PC-3 (cell line): ENCODE measurements at places on chromosomes 16 and 17. TPM values are rescaled to one million over a fixed set of nuclear protein-coding genes. Genes with fewer than 3 reads are reported as not detected.
A peak's percentile ranks its signal among the peaks of the same experiment; 100 is the strongest.

DNA sequence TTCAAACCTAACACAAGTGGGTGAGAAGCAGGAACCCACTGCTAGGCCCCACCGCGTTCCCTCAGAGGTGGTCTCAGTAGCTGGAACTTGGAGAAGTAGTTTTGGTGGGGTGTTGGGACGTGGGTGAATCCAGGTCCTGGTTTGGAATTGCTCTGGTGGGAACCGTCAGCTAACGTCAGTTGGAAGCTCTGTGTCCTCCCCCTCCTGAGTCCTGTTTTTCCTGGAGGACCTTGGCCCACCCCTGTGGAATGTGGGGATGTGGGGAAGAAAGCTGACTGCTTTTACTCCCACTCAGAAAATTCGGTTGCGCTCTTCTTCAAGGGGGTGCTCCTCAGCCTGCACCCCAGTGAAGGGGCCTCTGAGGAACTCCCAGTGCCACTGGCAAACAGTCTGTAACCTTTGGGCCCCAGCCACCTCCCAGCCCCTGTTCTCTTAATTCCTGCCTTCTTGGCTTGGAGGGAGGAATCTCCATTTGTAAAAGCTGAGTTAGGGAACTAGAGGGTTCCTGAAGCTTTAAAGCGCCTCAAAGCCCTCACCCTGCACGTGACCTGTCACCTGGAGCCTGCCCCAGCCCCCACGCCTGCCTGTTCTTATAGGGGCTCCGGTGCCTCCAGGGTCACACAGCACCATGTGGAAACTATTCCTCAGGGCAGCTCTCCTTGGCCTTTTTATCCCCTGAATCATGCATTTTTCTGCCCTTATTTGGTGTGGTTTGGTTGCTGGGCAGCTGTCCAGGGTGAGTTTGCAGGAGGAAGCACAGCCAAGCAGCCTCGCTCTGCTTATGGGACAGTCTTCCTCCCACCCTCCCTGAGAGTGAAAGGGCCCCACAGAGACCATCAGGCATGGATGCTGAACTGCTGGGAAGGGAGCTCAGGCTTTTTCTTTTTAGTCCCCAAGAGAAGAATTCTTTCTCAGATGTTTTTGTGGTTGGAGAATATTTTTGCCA, 16.2 kb upstream of the NAGLU start:
- H3K27ac ChIP-seq: peak overlapping the region; percentile 74
- no peak overlapping the region for H3K4me3 ChIP-seq
- H3K4me1 ChIP-seq: peaks cover 30% of the 10 kb centered on the region
- no peaks in the 10 kb centered on the region for H3K27me3 ChIP-seq
- H3K36me3 ChIP-seq: no peaks in the 10 kb centered on the region; the same call in 1 of the 2 replicates
- peak; percentile 91 for DNase-seq

DNA sequence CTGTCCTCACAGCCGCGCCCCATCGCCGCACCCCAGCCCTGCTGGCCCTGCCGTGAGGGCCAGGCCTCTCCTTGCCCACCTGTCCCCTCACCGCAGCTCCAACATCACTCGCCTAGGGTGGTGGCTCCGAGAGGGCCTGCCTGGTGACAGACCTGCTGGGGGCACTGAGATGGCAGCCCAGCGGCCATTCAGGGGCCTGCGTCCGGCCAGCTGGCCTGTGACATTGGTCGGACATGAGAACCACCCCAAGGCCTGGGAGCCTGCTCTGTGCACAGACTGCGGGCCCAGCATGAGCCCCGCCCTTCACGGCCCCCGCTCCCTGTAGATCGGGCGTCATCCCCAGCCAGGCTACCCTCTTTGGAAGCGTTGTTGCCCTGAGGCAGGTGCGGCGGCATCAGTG, 11.8 kb downstream of the NME3 start:
- H3K36me3 ChIP-seq: no peaks in the 10 kb centered on the region
- H3K27ac ChIP-seq: no peak overlapping the region
- H3K27me3 ChIP-seq: no peaks in the 10 kb centered on the region
- no peaks in the 10 kb centered on the region for H3K4me1 ChIP-seq

GRCh38 chr17:64146418-64147109, 16.6 kb upstream of the ERN1 start:
- H3K4me3 ChIP-seq: peak overlapping the region; percentile 81
- peaks cover 10% of the 10 kb centered on the region for H3K36me3 ChIP-seq
- peak; percentile 45 for DNase-seq
- H3K27ac ChIP-seq: peak overlapping the region; percentile 79

The VMO1 gene
- 1.2 and 3.1 TPM in 2 replicates for total RNA-seq

The ABCC11 gene
- 0.26 TPM in 1 of 2 replicates, not detected in the other for total RNA-seq

The TK2 gene
- total RNA-seq: 8.3 and 14.1 TPM in 2 replicates

The PLK1 gene
- 58.6 and 67.8 TPM in 2 replicates for total RNA-seq

The CAPNS2 gene
- total RNA-seq: 0.26 TPM in 1 of 2 replicates, not detected in the other

DNA sequence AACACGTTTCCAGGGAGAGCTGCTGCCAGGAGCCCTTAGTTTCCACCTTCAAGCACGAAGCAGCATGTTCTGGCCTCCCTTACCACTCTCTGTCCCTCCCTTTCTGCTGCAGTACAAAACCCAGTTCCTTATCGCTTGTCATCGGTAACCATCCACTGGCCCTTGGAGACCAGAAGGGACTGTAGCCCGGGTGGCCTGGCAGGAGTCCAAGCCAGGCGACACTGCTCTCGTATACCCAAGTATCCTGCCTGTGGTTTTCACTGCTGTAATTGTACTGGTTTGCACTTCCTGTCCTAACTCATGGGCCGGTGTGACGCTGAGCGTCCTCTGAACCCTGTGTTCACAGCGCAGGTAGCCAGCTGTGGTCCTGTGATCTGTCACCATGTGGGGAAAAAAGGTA, 81.1 kb downstream of the MAF start:
- no peaks in the 10 kb centered on the region for H3K4me1 ChIP-seq
- no peak for DNase-seq
- H3K27ac ChIP-seq: no peak overlapping the region
- no peak overlapping the region for H3K4me3 ChIP-seq
- no peaks in the 10 kb centered on the region for H3K36me3 ChIP-seq
- H3K27me3 ChIP-seq: no peaks in the 10 kb centered on the region

The FBXO39 gene
- not detected in 2 replicates for total RNA-seq

DNA sequence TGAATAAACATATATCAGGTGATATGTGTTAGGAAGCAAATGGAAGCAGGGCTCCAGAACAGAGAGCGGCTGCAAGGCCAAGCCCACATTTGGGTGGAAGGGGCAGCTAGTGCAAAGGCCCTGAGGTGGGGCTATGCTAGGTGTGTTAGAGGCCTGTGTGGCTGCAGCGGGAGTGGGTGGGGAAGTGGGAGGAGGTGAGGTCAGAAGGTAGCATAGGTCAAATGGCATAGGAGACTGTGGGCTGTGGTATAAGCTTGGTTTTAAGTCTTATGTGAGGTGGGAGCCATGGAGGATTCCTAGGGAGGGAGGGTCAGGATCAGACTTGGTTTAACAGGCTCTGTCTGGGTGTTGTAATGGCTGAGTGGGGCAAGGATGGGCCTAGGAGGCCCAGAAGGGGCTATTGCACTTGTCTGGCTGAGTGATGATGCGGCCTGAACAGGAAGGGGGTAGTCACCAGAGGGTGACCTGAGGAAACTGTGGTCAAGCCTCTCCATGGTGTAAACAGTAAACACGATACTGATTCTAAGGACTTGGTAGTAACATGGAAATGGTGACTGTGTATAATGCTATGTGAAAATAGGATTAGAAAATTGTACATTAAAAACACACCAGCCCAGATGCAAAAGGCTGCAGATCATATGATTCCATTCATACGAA, 31.1 kb downstream of the RAI1 start:
- H3K27ac ChIP-seq: peak overlapping the region; percentile 25
- peaks cover 34% of the 10 kb centered on the region for H3K4me1 ChIP-seq
- no peak overlapping the region for H3K4me3 ChIP-seq
- no peaks in the 10 kb centered on the region; the same call in 1 of the 2 replicates for H3K36me3 ChIP-seq
- no peaks in the 10 kb centered on the region for H3K27me3 ChIP-seq

DNA sequence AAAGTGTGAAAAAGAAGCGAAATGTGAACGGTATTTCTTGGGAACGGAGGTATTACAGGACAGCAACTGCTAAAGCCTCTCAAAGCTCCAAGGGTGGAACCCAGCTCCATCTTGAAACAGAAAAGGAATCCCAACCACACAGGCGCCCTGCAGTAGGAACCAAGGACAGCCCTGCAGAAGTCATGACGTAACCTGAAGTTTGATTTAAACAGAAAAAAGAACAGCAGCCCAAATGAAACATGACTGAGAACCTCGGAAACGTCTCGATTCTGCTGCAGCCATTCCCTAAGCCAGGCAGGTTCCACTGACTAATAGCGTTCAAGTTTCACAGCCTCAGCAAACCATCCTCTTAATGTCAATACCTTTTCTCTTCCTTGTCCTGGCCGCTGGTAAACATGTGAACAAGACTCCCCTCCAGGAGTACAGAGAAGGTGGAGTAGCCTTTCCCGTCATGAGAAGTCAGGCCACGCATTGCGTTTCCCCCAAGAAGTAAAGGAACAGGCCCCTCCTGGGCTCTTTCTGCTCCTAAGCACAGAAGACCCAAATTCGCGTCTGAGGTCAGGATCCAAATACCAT, 20.1 kb downstream of the SIAH1 start:
- peak overlapping the region; percentile 51 for H3K27ac ChIP-seq
- peak; percentile 31 for DNase-seq
- no peaks in the 10 kb centered on the region for H3K27me3 ChIP-seq
- H3K4me1 ChIP-seq: peaks cover 27% of the 10 kb centered on the region

DNA sequence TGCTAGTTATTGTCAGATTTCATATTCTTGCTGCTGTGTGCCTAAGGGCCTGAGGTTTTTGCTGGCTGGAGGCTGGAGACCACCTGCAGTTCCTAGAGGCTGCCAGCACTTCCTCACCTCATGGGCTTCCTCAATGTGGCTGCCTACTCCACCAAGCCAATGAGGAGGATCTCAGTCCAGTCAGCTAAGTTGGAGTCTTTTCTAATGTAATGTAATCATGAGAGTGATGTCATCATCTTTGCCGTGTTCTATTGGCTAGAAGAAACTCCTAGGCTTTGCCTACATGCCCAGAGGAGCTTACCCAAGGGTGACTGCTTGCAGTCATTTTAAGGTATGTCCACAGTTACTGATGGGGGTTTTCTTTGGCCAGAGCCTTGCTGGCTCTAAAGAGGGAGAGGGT, 53.0 kb downstream of the SOCS3 start:
- DNase-seq: no peak
- H3K4me3 ChIP-seq: no peak overlapping the region
- peaks cover 9% of the 10 kb centered on the region for H3K4me1 ChIP-seq
- H3K36me3 ChIP-seq: no peaks in the 10 kb centered on the region
- H3K27me3 ChIP-seq: no peaks in the 10 kb centered on the region
- no peak overlapping the region for H3K27ac ChIP-seq

The TBC1D3C gene
- not detected in 2 replicates for total RNA-seq

DNA sequence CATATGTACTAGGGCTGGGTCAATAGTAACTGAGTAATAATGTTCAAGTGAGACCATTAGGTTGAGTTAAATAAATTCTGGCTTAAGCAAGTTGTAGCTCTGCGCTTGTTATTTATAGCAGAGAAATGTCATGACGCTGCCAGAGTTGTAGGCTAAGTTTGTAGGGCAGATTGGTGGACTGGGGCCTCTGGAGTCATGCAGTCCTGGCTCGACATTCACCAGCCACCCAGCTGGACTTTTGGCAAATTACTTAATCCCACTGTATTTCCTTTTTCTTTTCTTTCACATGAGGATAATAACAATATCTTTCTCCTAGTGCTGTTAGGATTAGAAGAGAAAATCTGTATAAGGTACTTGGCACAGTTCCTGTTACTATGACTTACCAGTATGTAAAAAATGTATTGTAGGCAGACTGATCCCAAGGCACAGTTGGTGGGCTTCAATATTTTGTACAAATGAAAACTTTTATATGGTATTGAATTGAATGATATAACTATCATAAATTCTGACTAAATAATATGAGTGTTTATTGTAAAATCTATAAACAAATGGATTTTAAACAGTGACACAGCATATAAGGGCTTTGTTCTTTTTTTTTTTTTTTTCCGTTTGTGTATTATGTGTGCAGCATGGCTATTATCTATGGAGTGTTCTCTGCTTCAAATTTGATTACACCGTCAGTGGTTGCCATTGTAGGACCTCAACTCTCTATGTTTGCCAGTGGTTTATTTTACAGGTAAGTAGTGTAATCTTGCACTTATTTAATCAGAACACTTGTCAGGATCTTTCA, 2.6 kb downstream of the MFSD11 start:
- H3K27ac ChIP-seq: no peak overlapping the region
- no peaks in the 10 kb centered on the region for H3K27me3 ChIP-seq
- H3K36me3 ChIP-seq: peaks cover 29% of the 10 kb centered on the region

- DNase-seq: no peak
- H3K27me3 ChIP-seq: no peaks in the 10 kb centered on the region
- no peaks in the 10 kb centered on the region for H3K36me3 ChIP-seq
- no peaks in the 10 kb centered on the region for H3K4me1 ChIP-seq
Measured at GRCh38 chr16:35344012-35344762, 1884.8 kb downstream of the TP53TG3F start.

GRCh38 chr16:58219432-58219831, 21.5 kb upstream of the CSNK2A2 start:
- no peak overlapping the region for H3K4me3 ChIP-seq
- no peaks in the 10 kb centered on the region for H3K36me3 ChIP-seq
- no peak overlapping the region for H3K27ac ChIP-seq
- no peak for DNase-seq
- H3K4me1 ChIP-seq: no peaks in the 10 kb centered on the region; the same call in 1 of the 2 replicates
- peaks cover 6% of the 10 kb centered on the region; the same call in 1 of the 2 replicates for H3K27me3 ChIP-seq

DNA sequence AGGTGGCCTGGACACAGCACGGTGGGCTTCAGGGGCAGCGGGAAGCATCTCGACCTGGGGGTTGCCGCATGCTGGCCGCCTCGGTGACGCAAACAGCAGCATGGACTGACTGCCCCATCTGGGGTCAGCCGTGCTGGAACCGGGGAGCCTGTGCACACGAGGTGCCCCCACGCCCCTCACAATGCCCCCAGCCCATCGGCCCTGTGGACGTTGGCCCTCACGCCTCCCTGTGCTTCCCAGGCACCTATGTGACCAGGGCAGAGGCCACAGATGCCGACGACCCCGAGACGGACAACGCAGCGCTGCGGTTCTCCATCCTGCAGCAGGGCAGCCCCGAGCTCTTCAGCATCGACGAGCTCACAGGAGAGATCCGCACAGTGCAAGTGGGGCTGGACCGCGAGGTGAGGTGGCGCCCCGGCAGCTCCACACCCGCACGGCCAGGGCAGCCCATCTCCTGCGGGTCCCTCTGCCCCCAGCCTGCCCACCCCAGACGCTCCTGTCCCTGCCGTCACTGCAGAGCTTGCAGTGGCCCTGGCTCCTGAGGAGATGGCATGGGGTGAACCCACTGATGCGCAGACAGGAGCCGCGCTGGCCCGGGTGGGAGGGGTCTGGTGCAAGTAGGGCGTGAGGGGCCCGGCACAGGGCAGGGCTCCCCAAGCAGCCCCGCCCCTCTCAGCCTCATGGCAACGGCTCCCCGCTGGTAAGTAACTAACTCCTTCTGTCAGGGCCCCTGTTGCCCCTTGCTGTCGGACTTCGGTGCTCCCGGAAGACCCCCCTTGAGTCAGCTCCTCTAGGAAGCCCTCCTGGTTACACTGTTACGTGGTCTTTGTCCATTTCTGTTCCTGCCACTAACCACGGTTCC, 13.6 kb downstream of the CDH15 start:
- no peak overlapping the region for H3K27ac ChIP-seq
- DNase-seq: no peak
- no peaks in the 10 kb centered on the region for H3K27me3 ChIP-seq

- no peaks in the 10 kb centered on the region for H3K27me3 ChIP-seq
- H3K4me3 ChIP-seq: no peak overlapping the region
- H3K27ac ChIP-seq: no peak overlapping the region
Measured at GRCh38 chr17:34156741-34157589, 98.1 kb upstream of the CCL2 start.
